ENCODE measurements at places on chromosomes 7 and 10.

DNA sequence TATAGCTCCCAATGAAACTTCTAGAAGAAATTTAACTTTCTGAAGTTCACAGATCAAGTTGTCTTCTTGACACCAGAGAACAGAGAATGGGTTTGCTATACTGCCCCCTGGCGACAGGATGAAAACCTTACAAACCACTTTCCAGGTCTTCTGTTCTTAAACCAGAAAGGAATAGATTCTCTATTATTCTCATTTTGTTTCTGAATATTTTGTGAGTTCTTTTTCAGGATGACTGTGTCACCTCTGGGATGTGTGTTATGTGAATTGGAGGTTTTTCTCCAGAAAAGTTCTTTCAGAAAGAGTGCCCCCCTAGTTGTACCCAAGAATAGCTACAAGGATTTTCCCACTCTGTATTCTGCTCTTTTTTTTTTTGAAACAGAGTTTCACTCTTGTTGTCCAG, 6.3 kb downstream of the IFT22 start:
- DNase-seq, result peak; percentile 36

- no peak for DNase-seq
Observed at GRCh38 chr10:30285970-30286369, 63.1 kb downstream of the MTPAP start.

DNA sequence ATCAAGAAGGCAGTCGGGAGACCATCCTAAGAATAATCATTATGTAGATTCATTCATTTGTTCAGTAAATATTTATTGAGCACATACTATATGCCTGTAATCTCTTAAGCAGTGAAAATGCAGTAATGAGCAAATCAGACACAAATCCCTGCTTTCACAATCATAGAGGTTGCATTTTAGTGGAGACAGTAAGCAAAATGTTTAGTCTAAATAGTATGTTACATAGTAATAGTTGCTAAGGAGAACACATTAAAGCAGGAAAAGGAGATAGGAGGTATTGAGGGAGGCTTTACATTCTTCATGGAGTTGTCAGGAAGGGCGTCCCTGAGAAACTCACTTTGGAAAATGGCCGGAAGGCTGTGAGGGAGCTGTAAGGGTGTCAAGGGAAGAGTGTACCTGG, 79.9 kb downstream of the CDK14 start:
- no peak for DNase-seq

GRCh38 chr10:127878475-127879055, 14.2 kb downstream of the CLRN3 start:
- DNase-seq, result no peak

GRCh38 chr7:2205036-2205780, 27.5 kb downstream of the MAD1L1 start:
- no peak for DNase-seq

GRCh38 chr10:13062803-13063202, 37.2 kb upstream of the OPTN start:
- no peak for DNase-seq

- DNase-seq, result no peak
Observed at GRCh38 chr10:97020452-97021400, 165.0 kb downstream of the SLIT1 start.

GRCh38 chr7:1681581-1681980, 11.5 kb downstream of the ELFN1 start:
- DNase-seq, result no peak

- DNase-seq, result no peak
Observed at GRCh38 chr10:89795840-89796239, 94.5 kb downstream of the KIF20B start.

DNA sequence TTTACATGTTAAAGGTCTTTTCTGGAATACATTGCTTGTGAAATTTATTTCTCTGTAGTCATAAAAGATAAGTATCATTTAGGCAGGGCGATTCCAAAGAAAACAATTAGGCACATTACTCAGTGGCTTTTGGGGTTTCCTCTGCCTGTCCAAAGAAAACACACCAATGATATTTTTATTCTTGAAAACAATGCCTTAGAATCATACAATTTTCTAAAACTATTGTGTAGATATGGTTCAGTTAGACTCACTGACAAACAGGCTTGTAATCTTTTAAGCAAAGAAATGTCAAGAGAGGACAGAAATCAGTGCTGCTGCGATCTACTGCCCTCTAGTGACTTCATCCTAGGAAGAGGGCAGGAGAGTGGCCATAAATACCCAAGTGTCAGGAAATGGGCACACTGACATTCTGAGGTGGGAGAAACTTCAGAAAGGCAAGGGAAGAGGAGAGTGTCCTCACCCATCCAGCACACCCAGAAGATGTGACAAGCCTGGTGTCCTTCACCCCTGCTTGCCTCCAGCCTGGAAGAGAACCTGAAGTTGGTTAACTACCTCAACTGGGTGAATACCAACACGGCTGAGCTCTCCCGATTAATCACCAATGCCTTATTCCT, 120.5 kb downstream of the GALNT11 start:
- no peak for DNase-seq

DNA sequence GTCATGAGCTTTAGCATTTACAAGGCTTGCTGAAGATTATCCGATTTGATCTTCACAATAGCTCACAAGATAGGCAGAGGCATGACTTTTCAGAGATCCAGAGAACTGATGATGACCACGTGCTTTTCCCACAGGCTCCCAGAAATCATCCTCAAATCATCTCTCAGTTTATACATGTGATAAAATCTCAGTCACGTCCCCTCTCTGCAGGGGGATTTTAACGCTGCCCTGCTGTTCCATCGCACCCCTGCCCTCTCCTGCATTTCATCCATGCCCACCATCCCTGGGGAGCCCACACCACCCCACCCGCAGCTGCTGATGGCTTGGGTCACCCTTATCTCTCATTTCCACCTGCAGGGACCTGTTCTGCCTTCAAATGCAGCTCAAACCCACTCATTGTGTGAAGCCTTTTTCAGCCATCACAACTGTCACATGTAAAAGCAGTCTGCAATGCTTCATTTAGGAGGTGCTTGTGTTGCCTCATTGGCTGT, 141.8 kb downstream of the DIP2C start:
- DNase-seq, result no peak

DNA sequence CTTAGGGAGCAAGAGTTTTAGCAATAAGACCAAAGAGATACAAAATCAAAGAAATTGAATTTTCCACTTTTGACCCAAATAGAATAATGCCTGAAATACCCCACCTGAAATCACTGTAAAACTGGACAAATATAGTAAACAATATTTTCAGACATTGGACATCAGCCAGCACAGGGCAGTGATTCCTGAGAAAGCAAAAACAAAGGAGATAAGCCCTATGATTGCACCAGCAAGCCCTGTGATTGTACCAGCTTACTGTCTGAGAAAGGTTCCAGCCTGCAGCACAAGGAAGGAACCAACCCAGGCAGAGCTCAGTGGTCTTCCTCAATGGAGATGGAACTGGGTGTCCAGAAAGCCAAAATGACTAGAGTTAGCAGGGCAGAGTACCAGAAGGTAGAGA, 10.3 kb downstream of the TMEM106B start:
- DNase-seq, result no peak

GRCh38 chr7:29946428-29947186, 43.0 kb downstream of the SCRN1 start:
- no peak for DNase-seq

- peak; percentile 60 for DNase-seq
Observed at GRCh38 chr7:131105799-131106680, 221.6 kb upstream of the MKLN1 start.

GRCh38 chr10:29966269-29966668, 93.1 kb downstream of the JCAD start:
- no peak for DNase-seq

DNA sequence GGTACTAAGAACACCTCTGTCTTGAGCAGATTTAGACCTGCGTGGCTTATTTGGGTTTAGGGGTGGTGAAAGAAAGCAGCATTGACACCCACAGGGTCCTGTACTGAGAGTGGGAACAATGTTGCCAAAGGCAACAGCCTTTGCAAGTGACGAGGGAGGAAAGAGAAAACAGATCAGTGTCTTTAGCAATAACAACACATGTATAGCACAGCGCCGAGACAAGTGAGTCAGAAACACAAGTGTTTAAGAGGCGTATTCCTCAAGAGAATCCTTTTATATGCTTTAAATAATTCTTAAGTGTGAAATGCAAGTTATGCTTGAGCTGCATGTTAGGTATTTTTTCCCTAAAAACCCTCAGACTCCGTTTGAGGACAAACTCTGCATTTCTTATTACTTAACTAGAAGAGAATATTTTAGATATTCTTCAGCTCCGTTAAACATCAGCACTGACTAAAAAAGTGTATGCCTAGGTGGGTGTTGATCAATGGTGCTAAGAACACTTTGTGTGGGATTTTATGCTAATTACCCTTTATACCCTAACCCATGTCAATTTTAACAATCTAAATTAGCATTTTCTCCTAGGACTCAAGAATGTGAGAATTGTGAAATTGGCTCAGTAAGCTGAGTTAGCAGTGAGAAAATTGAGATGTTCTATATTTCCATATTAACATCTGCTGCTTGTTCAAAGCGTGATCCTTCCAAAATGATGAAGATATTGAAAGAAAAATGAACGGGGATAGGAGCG, 1095.4 kb upstream of the CELF2 start:
- DNase-seq, result no peak

DNA sequence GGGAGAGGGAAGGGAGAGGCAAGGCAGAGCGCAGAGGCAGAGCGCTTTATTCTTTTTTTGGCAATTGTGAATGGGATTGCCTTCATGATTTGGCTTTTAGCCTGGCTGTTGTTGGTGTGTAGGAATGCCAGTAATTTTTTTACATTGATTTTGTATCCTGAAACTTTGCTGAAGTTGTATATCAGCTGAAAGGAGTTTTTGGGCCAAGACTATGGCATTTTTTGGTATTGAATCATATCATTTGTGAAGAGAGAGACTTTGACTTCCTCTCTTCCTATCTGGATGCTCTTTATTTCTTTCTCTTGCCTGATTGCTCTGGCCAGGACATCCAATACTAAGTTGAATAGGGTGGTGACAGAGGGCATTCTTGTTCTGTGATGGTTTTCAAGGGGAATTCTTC, 291.3 kb downstream of the REEP3 start:
- no peak for DNase-seq

DNA sequence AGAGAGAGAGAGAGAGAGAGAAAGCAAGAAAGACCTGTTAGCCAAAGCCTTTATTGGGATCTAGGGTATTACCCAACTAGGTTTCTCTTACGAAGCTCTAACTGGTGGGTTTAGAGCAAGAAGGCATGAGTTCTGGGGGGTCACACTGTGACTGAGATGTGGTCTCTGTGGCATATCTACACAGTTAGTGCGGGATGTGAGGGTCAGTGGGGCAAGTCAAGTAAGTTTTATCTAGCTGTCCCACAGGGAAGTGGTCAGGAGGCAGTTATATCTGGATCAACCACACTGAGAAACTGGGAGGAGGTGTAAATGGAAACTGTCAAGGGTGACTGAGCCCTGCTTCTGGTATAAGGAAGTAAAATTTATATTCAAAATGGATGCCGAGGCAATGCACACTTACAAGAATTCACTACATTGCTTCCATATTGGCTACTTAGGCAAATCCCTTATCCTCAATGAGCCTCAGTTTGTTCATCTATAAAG, 331.6 kb upstream of the HPS1 start:
- DNase-seq, result no peak

DNA sequence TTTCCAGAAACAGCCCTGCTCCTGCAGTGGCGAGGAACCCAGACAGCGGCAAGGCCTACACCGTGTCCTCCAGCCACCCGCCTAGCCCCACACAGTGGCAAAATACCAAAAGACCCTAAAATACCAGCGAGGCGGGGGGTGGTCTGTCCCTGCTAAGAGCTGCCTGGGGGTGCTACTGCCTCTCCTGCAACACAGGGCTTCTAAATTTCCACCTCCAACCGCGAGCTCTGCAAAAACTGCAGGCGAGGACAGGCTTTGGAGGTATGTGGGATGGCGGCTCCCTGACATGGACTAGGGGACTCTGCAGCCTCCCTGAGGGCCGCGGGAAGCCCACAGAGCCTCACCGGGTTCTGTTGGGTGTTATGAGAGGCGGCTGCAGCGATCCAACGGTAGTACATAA, 122.3 kb downstream of the WDR37 start:
- no peak for DNase-seq

Data from activated CD4-positive, alpha-beta T cell treated with anti-CD3 and anti-CD28 coated beads for 24 hours (primary cell).